ENCODE measurements at places on chromosomes 7 and 10. TPM values are rescaled to one million over a fixed set of nuclear protein-coding genes. Genes with fewer than 3 reads are reported as not detected.

GRCh38 chr7:50782375-50783208 is at the start of gene GRB10:
Gene GRB10, minus strand, starts transcription at chr7:50782896. Its CDS starts 50,574 bp downstream, at chr7:50732322.
- no peaks in the 10 kb centered on the region for H3K4me1 ChIP-seq
- H3K4me3 ChIP-seq, result peak within 1 kb of the TSS; percentile 28
- DNase-seq, result peak; percentile 56
- H3K27ac ChIP-seq, result no peak within 1 kb of the TSS
- no peaks in the 10 kb centered on the region for H3K36me3 ChIP-seq

APBB1IP gene
- polyA plus RNA-seq, result 0.82 TPM

GRCh38 chr10:28926932-28927331 is 249.6 kb downstream of the BAMBI start:
- DNase-seq, result no peak
- no peaks in the 10 kb centered on the region for H3K27me3 ChIP-seq

- H3K36me3 ChIP-seq, result no peaks in the 10 kb centered on the region
- H3K27me3 ChIP-seq, result no peaks in the 10 kb centered on the region
- H3K4me1 ChIP-seq, result no peaks in the 10 kb centered on the region
- H3K27ac ChIP-seq, result no peak overlapping the region
- peak; percentile 57 for DNase-seq
These were observed 222.2 kb upstream of the SH2B2 start for GRCh38 chr7:102064361-102065025.

GRCh38 chr10:121433965-121434364 is 164.3 kb downstream of the FGFR2 start:
- no peaks in the 10 kb centered on the region for H3K4me1 ChIP-seq
- no peak overlapping the region for H3K27ac ChIP-seq
- H3K36me3 ChIP-seq, result no peaks in the 10 kb centered on the region
- no peak overlapping the region for H3K4me3 ChIP-seq
- H3K27me3 ChIP-seq, result no peaks in the 10 kb centered on the region

DNA sequence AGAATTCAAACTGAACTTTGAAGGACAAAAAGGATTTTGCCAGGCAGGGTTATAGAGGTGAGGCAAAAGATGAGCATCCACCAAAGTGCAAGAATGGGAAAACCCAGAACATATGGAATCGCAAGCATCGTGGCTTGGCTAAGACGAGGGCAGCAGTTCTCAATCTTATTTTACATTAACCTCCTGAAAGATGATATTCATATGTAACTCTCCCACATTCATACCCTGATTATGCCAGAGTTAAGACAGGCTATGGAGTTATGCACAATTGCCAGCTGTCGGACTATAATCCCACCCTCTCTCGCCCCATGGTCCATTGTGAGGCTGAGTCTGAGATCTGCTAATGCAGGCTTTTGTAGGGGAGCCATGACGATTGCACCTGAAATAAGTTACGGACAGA is 21.2 kb upstream of the ASAH2 start:
- H3K36me3 ChIP-seq, result no peaks in the 10 kb centered on the region
- no peaks in the 10 kb centered on the region for H3K4me1 ChIP-seq
- no peak for DNase-seq
- H3K4me3 ChIP-seq, result no peak overlapping the region
- no peak overlapping the region for H3K27ac ChIP-seq

DNA sequence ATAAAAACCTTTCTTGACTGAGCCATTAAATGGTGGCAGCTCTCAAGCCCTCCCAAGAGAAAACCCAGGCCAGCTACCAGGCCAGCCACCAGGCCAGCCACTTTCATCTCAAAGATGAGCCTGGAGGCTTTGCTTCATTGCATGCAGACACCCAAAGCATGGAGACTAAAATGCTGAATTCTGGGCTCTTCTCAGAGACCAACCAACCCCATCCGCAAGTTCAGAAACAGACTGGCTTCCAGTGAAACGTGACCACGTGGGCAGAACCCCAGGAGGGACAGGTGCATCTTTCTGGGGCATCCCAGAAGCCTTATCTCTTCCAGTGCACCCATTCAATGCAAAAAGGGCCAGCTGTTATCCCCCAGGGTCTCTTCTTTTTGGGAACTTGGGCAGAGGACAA is 20.9 kb downstream of the CHST15 start:
- H3K4me3 ChIP-seq, result no peak overlapping the region
- no peaks in the 10 kb centered on the region for H3K4me1 ChIP-seq
- no peak overlapping the region for H3K27ac ChIP-seq
- DNase-seq, result no peak
- H3K27me3 ChIP-seq, result no peaks in the 10 kb centered on the region

- no peak for DNase-seq
- H3K27me3 ChIP-seq, result no peaks in the 10 kb centered on the region
- no peaks in the 10 kb centered on the region for H3K4me1 ChIP-seq
- no peaks in the 10 kb centered on the region for H3K36me3 ChIP-seq
- no peak overlapping the region for H3K4me3 ChIP-seq
These were observed 237.8 kb upstream of the GPR26 start for GRCh38 chr10:123428391-123428790.
